ENCODE measurements at places on chromosomes 4 and X.
A peak's percentile ranks its signal among the peaks of the same experiment; 100 is the strongest.

- DNase-seq, result no peak
Measured at GRCh38 chrX:45385757-45386156, 185.1 kb upstream of the DIPK2B start.

DNA sequence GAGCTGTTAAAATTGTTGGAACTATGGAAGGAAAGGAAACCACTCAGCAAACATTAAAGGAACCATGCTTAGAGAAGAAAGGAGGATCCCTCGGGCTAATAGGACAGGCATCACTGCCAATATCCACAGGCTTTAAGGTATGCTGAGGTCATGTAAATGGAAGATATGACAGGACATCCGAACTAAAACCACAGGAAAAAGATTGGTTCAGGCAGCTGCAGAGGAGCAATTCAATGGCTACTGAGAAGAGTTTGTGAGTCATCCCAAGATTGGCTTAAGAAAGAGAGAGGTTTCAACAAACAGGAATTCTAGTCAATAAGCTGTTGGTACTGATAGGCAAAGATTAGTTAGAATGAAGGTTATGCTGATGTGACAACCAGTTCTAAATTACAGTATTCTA is 106.4 kb upstream of the FAM241A start:
- DNase-seq, result no peak

GRCh38 chr4:138410266-138410665 is 168.1 kb upstream of the SLC7A11 start:
- no peak for DNase-seq

DNA sequence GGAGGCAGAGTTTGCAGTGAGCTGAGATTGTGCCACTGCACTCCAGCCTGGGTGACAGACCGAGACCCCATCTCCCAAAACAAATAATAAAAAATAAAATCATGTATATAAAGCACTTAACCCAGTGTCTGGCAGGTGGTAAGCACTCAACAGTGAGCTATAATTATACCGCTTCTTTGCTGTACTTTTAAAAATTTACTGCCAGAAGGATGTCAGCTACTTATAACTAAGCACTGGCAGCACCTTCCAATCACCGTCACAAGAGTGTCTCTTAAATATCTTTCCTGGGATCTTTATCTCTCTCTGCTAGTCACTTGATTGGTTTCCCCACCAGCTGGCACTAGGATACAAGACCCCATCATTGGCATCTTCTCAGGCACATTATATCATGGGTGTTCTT is 53.9 kb upstream of the DAPP1 start:
- no peak for DNase-seq

- DNase-seq, result no peak
Measured at GRCh38 chr4:8105306-8106100, 53.1 kb downstream of the ABLIM2 start.

DNA sequence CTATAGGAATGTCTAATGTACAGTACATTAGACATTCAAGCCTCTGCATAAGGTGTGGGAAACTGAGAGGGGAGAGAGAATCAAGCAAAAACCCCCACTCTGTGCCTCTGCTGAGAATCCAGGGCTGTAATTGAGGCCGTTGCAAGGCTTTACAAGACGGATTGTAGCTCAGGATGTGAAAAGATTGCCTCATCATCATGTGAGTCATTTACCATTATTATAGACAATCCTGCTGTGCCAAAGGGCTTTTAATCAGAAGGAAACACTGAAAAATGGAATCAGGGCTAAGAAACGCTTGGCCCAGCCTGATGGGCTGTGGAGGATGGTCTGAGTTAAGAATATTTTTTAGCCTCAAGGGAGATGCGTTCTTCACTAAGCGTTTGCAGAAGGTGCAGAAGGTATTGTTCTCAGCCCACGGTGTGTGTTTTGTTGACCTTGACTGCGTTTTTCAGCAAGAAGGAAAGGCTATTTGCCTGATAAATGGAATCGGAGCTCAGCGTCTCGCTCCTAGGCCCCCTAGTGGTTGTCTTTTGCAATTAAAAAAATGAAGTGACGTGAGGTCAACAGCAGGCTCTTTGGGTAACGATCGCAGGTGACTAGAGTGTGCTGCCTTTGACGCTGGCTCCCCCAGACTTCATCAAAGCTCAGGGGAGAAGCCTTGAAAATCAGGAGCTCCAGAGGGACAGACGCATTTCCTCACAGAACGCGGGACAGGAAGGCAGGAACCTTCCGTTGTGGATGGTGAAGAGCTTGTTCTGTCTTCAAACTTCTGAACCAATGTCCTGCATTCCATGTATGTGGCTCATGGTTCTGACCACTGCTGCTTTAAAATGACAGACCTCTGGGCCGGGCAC is 18.1 kb upstream of the CHRNA9 start:
- DNase-seq, result peak; percentile 17

- DNase-seq, result peak; percentile 23
Measured at GRCh38 chrX:13506574-13506973, 62.8 kb upstream of the EGFL6 start.

- DNase-seq, result no peak
Measured at GRCh38 chrX:136260776-136261175, 9.6 kb upstream of the MAP7D3 start.

GRCh38 chrX:16578218-16578617 is 71.7 kb upstream of the S100G start:
- DNase-seq, result no peak

- no peak for DNase-seq
Measured at GRCh38 chr4:173490817-173491528, 39.1 kb downstream of the HAND2 start.

DNA sequence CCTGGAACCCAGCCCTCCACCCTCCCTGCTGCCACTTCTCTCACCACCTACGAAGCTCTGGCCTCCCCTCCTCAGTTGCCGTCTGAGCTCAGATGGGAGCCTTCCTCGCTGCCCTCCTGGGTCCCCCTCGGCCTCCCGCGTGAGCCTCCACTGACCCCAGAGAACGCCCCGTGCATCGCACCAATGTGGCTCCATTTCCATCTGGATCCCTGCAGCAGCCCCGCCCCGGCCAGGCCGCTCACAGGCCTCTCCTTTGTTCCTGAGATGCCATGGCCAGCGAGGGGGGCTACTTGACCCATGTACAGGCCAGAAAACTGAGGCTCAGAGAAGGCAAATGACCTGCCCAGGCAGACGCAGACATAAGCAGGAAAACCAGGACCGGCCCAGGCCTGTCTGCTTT is 242.4 kb upstream of the PSAPL1 start:
- DNase-seq, result no peak

DNA sequence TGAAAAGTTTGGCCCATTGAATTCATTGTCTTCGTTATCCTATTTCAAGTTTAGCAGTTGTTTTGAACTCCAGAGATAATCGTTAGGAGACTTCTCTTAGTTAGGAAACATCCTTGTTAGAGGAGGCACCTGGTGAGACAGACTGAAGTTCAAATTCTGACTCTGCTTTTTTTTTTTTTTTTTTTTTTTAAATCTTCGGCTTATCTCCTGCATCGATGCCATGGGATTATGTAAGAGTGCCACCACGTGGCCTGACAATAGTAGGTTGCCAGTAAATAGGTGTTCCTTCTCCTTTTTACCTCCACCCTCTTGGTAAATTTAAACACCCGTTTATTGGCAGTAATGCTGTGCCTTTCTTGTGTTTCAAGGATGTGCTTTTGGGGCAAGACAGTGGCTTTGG is 149.3 kb downstream of the SOWAHB start:
- DNase-seq, result no peak

DNA sequence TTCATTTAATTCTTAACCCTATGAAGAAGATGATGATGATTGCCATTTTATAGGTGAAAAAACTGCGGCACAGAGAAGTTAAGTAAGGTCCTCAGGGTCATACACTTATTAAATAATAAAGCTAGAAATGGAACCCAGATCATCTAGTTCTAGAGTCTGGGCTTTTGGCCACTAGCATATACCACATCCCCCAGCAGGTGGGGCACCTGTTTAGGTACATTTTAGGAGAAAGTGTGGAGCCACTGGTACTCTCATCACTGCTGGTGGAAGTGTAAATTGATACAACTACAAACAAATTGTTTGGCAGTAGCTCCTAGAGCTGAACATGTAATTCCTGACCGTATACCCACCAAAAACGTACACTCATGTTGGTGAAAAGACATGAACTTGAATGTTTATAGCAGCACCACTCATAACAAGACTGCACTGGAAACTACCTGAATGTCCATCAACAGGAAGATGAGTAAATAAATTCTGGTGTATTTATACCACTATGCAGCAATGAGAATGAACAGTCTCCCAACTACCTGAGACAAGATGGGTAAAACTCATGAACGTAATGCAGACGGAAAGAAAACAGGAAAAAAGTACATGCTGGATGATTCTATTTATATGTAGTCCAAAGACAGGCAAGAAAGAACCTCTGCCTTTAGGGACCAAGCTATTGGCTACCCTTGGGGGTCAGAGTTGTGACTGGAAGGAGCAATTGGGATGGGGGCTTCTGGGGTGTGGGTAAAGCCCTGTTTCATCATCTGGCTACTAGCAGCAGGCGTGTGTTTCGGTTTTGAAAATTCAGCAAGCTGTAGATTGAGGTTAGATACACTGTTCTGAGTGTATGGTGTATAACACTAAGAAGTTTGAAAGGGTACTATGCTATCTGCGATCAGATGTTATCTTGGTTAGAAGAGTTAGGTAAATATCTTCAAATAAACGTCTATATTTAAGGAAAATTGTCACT is 72.3 kb upstream of the ADGRG2 start:
- no peak for DNase-seq

GRCh38 chr4:184950926-184951325 is 67.4 kb upstream of the HELT start:
- DNase-seq, result no peak

- DNase-seq, result no peak
Measured at GRCh38 chr4:78347527-78347926, 204.0 kb upstream of the ANXA3 start.

DNA sequence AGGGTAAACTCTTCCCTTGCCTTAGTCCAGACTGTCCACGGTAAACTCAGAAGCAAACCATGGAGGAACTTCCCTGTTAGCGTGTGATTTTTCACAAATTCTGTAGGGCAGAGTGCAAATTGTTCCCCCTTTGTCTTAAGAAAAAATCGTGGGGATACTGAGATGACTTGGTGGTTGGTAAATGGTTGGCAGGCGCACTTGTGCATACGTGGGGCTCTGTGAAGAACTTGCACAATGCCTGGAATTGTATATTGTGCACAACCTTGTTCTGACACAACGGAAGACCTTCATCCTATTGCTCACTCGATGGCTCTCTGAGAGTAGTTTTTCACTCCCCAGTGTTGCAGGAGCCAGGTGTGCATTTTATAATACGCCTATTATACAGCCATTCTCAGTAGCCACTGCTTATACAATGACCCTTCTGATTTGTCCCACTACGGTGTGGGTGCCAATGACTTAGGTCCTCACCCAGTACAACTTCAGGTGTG is 150.0 kb downstream of the SPRY1 start:
- no peak for DNase-seq

- DNase-seq, result no peak
Measured at GRCh38 chr4:47478804-47479203, 6.3 kb upstream of the ATP10D start.

DNA sequence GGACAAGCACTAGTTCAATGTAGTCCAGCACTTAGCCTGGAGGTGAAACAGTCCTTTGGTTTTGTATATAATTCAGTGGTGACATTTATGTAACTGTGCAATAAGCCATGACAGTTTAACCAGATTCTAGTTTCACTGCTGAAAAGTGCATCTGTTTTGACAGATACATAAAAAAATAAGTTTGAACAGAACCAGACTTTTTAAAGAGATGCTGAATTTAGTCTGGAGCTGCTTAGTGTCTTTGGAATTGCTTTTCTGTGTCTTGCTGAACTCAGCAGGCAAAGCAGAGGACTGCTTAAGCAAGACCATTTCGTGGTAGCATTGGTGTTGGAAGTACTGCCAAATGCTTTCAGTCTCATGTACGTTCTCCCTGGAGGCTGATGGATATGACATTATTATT is 393.5 kb downstream of the MAPK10 start:
- DNase-seq, result no peak

GRCh38 chr4:23741681-23742191 is 148.1 kb downstream of the PPARGC1A start:
- no peak for DNase-seq

GRCh38 chrX:63349307-63349706 is 1.8 kb downstream of the SPIN4 start:
- DNase-seq, result no peak

DNA sequence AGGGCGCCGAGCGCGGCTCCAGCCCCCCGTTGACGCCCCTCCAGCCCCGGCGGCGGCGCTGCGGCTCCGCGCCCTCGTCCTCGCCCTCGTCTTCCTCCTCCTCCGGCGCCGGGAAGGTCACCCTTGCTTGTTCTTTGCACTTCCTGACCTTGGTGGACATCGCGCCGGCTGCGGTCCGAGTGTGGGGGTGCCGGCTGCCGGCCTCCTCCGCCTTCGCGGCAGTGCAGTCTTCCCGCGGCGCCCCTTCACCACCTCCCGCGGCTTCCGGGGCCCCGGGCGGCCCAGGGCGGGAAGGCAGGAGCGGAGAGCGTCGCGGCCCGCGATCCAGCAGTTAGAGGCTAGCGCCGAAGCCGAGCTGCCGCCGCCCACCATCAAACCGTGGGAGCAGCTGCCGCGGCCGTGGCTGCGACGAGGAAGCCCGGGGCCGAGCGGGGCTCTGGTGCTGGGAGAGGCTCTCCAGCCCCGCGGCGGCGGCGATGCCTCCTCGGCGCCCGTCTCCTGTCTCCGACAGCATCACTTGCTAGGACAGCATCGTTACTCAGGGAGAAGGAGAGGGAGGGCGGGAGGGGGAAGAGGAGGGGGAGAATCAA is at the start of gene TRPC3:
Gene TRPC3, minus strand, starts transcription at position 540 of the 590 bp plus-strand sequence. Its CDS starts 380 bp downstream, at position 160.
- DNase-seq, result no peak

DNA sequence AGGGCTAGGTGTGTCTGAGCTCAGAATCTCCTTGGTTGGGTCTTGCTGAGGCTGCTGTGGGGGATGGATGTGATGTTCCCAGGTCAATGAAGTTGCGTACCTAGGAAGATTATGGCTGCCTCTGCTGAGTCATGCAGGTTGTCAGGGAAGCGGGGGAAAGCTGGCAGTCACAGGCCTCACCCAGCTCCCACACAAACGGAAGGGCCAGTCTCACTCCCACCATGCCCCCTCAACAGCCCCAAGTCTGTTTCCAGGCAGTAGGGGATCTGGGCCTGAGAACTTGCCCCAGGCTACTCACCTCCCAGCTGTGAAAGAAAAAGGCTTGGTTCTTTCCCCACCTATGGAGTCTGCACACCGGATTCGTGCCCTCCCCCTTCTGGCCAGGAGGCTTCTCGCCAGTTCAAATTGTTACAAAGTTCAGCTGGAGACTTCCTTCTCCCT is 72.9 kb downstream of the WDR44 start:
- no peak for DNase-seq

GRCh38 chr4:88275949-88276515 is 8.3 kb downstream of the PPM1K start:
- no peak for DNase-seq

- DNase-seq, result no peak
Measured at GRCh38 chr4:168138143-168138542, 45.8 kb downstream of the ANXA10 start.

GRCh38 chr4:153471698-153472093 is 5.5 kb downstream of the TMEM131L start:
- DNase-seq, result no peak

- DNase-seq, result no peak
Measured at GRCh38 chrX:40267334-40268187, 169.8 kb upstream of the BCOR start.

- no peak for DNase-seq
Measured at GRCh38 chr4:135277980-135278315, 1076.4 kb upstream of the PABPC4L start.

GRCh38 chr4:140149846-140150635 is 3.9 kb downstream of the MAML3 start:
- DNase-seq, result peak; percentile 55

GRCh38 chrX:101957174-101957573 is 25.3 kb upstream of the ZMAT1 start:
- no peak for DNase-seq
